ENCODE measurements at places on chromosomes 2 and 18.

GRCh38 chr2:199460846-199461710 is 3.3 kb upstream of the SATB2 start:
- no peak for DNase-seq

DNA sequence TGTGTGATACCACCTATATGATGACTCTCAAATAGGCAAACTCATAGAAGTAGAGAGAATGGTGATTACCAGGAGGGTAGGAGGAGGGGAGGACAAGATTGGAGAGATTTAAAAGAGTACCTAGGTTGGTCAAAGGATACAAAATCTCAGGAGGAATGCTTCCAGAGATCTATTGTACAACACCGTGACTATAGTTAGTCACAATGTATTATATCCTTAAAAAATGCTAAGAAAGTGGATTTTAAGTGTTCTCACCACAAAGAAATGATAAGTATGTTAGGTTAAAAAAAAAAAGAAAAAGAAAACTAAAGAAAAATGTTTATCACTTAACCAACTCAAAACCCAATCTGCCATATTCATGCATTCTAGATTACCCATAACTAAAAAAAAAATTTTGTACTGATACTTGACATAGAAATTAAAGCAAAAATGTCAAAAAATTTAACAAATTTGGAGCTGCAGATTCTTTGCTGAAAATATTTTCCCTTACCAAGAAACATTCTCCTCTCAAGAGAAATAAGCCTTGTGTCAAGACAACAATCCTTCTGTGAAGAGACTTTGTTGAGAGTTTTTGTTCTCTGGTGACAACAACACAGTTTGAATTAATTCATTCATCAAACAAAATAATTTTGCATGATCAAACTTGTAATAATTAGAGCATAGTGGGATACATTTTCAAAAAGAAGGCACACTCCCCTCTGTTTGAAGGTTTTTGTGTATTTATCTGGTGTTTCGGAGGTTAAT is 213.1 kb downstream of the DNER start:
- no peak for DNase-seq

DNA sequence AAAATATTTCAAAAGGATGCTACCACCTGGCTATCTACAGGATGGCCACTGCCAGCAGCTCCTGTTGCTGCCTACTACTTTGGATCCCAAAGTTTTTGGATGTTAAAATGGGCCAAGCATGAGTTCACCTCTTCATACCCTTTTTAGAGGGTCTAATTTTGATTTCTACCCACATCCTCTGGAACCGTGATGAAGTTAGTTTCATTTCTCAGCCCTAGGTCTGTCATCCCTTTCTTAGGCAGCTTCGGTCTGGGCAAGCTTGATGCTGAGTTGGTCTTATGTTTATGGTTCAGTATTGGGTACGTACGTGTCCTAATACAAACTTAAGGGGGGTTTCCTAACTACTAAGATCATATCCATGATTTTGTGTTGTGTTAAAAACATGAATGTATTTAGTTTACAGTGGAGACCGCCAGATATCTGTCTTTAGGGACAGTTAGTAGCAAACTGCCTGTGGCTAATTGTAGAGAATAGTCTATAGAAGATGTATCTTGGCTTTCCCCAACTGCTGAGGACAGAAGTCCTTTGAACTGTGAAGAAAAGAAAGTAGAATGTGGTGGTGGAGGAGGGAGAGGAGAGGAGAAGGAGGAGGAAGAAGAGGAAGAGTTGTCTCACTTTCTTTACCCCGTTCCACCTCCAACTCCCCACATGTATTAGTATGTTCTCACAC is 184.9 kb downstream of the UBE2E3 start:
- DNase-seq = no peak

DNA sequence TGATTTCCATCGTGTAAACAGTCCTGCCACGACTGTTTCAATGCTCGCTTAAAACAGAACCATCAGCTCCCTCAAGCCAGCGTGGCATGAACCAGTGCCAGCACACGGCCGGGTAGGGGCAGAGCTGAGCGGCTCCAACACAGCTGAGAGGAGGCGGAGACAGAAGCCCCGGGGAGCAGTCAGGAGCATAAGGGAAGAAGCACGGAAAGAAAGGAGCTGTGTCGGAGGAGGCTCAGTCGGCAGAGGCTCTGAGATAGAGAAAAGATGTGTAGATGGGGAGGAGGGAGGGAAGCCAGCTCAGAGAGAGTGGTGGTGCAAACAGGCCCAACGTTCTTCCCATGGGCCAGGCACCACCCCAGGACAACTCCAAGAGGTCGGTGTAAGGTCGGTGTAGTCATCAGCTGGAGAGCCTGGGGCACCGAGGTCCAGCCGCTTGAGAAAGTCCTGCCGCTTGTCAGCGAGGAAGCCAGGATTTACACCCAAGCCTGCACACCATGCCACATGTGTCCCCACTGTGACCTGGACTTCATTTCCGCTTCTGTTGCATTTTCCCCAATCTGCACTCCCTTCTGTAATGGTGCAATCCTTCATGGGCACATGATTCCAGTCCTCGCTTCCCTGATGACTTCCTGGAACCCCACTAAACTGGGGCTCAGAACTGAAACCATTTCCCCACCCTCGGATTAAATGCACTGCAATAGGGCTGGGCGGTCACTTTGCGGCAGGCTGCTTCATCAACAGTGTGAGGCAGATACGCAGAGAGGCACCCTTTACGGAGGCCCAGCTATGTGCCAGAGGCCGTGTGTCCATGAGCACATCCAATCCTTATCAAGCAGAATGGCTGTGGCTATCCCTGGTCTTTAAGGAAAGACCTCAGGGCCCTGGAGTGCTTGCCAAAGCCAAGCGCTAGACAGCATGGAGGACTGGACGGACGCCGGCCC is 43.5 kb downstream of the CYP27C1 start:
- DNase-seq = no peak

DNA sequence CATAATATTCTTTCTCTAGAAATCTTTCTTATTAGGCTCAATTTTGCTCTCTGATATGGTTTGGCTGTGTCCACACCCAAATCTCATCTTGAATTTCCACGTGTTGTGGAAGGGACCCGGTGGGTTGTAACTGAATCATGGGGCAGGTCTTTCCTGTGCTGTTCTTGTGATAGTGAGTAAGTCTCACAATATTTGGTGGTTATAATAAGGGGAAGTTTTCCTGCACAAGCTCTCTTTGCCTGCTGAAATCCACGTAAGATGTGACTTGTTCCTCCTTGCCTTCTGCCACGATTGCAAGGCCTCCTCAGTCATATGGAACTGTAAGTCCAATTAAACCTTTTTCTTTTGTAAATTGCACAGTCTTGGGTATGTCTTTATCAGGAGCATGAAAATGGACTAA is 73.8 kb downstream of the CAVIN2 start:
- no peak for DNase-seq

DNA sequence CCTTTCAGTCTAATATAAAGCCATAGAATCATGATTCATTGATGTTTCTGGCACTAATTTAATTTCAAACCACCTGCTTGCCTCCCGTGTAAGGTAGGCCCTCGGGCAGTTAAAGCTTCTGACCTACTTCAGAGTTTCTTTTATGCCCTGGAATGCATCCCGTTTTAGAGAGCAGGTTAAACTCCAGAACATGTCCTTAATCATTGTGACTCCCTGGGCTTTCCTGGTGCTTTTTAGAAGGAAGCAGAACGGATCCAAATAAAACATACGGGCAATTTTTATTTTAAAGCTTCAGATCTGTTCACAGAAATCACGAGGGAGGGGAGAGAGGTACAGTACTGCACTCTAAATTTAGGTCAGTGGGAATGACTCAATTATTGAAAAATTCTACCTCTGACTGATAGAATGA is 134.8 kb downstream of the GCA start:
- DNase-seq = no peak

- no peak for DNase-seq
These were observed 246.8 kb downstream of the CDH20 start for GRCh38 chr18:61580046-61580445.

DNA sequence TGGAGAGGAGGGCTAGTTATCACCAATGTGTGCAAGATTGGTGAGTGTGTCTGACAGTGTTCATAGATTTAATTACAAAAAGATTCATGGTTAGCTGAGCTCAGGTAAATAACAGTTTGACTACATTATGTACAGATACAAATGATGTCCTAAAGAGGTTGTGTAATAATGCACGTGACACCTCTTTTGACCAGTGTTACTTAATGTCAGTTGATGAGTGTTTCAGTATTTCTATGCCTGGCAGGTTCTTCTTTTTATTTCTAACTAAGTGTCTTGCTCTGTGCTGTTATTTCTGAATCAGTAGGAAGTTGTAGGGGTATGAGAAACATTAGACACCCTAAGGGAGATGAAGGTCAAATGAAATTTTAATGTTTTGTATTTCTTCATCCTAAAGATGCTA is 7.9 kb upstream of the INHBB start:
- no peak for DNase-seq

- no peak for DNase-seq
These were observed 63.4 kb downstream of the ZCCHC2 start for GRCh38 chr18:62586151-62586774.

DNA sequence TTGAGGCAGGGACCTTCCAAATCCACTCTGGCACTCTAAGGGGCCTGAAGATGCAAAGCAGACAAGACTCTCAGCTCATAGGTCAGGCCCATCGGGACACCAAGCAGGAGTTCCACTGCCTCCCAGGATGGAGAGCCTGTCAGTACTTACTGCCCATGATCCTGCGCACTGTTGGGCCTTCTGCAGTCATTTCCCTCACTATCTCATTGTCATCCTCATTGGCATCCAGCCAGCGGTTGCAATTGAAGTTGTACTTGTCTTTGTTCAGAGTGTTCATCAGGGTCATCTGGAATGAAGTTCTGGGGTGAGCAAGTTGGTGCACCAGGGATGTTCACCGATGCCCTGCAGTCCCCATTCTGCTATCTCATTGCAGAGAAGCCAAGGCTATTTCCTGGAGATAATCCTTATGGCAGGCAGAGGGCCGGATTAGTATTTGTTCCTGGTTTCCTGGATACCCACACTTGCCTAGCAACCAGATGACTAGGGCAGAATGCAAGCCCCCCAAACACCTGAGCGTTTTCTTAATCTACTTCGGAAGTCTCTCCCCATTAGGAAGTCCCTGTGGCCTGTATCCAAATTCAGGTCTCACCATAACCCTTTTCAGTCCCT is 65.1 kb downstream of the LOXHD1 start:
- DNase-seq = no peak

GRCh38 chr2:97743913-97744312 is 30.5 kb downstream of the ZAP70 start:
- DNase-seq = no peak

DNA sequence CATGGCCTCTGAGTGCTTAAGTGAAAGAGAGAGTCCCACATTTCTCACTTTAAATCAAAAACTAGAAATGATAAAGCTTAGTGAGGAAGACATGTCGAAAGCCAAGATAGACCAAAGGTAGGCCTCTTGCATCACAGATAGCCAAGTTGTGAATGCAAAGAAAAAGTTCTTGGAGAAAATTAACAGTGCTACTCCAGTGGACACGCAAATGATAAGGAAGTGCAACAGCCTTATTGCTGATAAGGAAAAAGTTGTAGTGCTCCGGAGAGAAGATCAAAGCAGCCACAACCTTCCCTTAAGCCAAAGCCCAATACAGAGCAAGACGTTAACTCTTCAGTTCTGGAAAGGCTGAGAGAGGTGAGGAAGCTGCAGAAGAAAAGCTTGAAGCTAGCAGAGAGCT is 32.1 kb downstream of the PSMD1 start:
- DNase-seq = no peak

DNA sequence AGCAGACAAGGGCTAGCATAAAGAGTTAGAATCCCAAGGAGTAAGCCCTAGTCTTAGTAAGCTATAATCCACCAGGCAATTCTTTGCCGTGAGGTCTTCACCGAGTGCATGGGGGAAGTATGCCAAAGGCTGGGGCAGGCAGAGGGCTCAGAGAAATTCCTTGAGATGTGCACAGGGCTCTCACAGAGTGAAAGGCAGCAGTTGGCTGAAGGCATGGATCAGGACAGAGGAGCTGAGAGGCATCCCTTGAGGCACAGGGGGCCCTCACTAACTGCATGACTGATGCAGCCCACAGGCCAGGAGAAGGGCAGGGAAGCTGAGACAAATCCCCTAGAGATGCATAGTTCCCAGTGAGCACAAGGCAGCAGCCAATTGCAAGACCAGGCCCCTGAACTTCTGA is 34.1 kb downstream of the PTH2R start:
- no peak for DNase-seq

- DNase-seq = no peak
These were observed 126.8 kb downstream of the SEPTIN10 start for GRCh38 chr2:109486711-109487535.

- no peak for DNase-seq
These were observed 42.5 kb downstream of the COPS8 start for GRCh38 chr2:237128026-237128703.

GRCh38 chr2:30765191-30765590 is 42.1 kb downstream of the CAPN13 start:
- no peak for DNase-seq

DNA sequence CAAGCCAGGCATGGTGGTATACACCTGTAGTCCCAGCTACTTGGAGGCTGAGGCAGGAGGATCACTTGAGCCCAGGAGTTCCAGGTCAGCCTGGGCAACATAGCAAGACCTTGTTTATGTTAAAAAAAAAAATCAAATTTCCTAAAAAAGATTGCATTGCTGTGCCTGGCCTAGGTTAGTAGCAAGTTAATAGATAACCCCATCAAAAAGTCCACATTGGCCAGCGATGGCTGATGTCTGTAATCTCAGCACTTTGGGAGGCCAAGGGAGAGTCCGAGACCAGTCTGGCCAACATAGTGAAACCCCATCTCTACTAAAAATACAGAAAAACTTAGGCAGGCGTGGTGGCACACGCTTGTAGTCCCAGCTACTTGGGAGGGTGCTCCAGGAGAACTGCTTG is 38.7 kb downstream of the PARD6G start:
- DNase-seq = no peak

DNA sequence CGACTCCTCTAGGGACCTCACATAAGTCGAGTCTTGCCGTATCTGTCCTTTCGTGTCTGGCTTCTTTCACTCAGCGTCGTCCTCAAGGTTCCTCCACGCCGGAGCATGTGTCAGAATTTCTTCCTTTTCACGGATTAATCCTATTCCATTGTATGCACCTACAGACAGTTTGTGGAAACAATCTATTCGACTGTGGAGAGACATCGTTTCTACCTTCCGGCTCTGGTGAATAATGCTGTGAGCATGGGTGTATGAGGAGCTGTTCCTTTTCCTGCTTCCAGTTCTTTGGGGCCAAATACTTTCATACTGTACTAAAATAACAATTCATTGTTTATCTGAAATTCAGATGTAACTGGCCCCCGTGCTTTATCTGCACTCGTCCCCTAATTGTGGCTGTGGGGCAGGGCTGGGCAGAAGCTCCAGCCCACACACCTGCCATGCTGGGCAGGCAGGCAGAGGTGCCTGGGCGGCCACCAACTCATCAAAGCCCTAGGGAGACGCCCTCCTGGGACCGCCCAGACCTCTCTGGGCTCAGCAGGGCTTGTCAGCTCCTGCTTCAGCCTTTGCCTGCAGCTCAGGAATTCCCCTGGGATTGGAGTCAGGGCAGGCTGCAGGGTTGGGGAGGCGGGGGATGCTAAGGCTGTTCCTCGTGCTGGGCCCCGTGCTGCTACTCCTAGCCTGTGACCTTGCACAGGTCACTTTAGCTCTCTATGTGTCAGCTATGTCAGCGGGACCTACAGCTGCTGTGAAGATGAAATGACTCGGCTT is 14.5 kb downstream of the GPC1 start:
- no peak for DNase-seq
